Ovary (tissue), 10 donors: ENCODE measurements at places on chromosomes 11 and 22. TPM values are rescaled to one million over a fixed set of nuclear protein-coding genes. Genes with fewer than 3 reads are reported as not detected.

GRCh38 chr11:113270080-113270479 is 44.3 kb upstream of the TTC12 start:
- H3K4me3 ChIP-seq, result no peak overlapping the region
- no peak for DNase-seq
- no peaks in the 10 kb centered on the region for H3K27me3 ChIP-seq
- no peaks in the 10 kb centered on the region for H3K36me3 ChIP-seq
- H3K27ac ChIP-seq, result no peak overlapping the region

Gene TUBA8
- not detected for total RNA-seq

Gene KDM4D
- 1.3 TPM for total RNA-seq

Gene OR4S2
- total RNA-seq, result not detected

DNA sequence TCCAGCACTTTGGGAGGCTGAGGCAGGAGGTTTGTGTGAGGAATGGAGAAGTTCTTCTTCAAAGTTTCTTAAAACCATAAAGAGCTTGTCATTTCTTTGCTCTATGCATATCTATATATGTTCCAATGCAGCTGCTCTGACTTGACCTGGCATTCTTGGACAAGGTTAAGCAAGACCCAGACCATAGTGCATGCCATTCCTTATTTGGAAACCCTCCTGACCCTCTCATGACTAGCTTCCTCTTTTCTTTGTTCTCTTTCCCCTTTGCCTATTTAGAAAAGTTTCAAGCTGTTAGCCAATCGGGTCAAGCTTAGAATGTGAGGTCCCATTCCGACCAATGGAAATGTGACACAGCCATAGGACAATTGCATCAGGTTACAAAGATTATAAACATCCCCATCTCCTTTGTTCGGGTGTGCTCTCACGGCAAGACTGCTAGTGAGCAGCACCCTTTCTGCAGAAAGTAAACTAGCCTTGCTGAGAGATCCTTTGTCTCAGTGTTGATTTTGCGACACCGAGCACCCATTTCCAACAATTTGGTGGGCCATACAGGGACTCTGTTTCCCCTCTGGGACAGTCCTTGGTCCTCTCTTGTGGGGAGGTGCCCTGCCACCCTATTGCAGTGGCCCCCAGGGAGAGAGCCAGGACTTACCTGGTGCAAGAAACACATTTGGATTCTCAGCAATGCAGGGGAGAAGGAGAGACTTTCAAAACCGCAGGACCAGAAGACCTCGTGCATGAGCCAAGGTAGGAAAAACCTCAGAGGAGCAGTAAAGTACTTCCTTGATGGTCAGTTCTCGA is 39.9 kb upstream of the ANO1 start:
- H3K36me3 ChIP-seq, result no peaks in the 10 kb centered on the region
- no peak for DNase-seq

DNA sequence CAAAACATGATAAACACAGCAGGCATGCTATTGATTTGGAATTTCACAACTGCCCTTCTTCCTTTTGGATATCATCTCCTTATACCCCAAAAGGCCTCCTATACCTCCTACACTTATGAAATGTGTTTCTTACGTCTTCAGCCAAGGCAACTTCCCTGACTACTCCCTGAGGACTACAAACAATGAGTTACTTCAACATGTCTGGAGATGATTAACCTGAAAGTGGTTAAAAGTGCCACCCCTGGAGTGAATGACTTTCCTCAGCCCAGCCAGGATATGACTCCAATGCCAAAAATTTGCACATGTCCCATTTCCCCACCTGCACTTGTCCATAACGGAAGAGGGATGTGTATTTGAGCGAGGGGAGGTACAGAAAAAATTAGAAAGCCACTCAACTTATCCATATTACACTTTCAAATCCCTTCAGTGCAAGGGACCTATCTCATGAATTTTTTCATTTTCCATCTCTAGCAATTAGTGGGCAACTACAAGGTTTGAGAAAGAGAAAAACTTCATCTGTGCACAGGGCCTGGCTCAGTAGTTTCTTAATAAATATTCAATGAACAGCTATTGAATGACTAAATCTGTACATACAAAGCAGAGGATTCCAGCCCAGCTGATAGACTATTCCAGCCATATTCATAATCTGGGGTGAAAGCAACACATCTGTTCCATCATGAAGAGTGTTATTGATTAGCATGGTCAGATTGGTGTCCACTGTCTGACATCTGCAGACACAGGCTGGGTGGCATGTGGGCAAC is 36.8 kb downstream of the KIRREL3 start:
- no peaks in the 10 kb centered on the region for H3K27me3 ChIP-seq
- H3K36me3 ChIP-seq, result no peaks in the 10 kb centered on the region
- no peak for DNase-seq
- no peaks in the 10 kb centered on the region for H3K4me1 ChIP-seq
- H3K27ac ChIP-seq, result no peak overlapping the region

- no peak overlapping the region for H3K4me3 ChIP-seq
- no peak for DNase-seq
- H3K27me3 ChIP-seq, result no peaks in the 10 kb centered on the region
Observed at GRCh38 chr22:16955081-16955480, 52.9 kb downstream of the GAB4 start.

DNA sequence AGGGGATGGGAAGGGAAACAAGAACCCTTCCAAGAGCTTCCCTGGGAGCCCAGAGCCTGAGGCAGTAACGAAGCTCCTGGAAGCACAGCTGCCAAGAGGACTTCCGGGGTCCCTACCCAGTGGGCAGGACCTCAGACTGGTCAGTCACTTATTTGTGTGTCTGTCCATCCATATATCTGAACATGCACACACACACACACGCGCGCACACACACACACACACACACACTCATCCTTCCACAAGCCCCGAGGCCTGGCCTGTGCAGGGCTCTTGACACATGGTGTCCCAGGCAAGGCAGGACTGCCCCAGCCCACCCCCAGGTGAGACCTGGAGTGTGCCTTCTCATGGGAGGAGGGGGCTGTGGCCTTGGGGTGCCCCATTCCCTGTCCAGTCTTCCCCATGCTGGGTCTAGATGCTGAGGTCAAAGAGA is 44.9 kb downstream of the IGLL5 start:
- no peaks in the 10 kb centered on the region for H3K27me3 ChIP-seq
- no peak for DNase-seq
- no peak overlapping the region for H3K27ac ChIP-seq

Gene ASRGL1
- 4.0 TPM for total RNA-seq

DNA sequence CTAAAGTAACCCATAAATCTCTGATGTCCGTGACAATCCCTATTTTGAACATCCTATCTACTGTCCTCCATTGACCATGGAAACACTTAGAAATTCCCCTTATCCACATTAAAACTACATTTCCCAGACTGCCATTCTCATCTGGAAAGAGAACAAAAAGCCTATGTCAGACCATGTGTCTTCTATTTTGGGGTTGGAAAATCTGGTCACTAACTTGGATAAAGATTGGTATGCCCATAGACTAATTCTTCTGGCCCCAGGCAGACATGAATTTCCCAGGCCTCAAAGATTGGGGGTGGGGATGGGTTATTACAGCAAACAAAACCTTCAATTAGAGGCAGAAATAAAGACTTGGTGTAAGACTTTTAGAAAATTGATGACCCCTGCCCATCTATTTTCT is 30.9 kb upstream of the CREB3L1 start:
- H3K4me1 ChIP-seq, result peaks cover 1% of the 10 kb centered on the region
- no peak overlapping the region for H3K4me3 ChIP-seq
- no peaks in the 10 kb centered on the region for H3K36me3 ChIP-seq
- no peaks in the 10 kb centered on the region for H3K27me3 ChIP-seq
- no peak overlapping the region for H3K27ac ChIP-seq

DNA sequence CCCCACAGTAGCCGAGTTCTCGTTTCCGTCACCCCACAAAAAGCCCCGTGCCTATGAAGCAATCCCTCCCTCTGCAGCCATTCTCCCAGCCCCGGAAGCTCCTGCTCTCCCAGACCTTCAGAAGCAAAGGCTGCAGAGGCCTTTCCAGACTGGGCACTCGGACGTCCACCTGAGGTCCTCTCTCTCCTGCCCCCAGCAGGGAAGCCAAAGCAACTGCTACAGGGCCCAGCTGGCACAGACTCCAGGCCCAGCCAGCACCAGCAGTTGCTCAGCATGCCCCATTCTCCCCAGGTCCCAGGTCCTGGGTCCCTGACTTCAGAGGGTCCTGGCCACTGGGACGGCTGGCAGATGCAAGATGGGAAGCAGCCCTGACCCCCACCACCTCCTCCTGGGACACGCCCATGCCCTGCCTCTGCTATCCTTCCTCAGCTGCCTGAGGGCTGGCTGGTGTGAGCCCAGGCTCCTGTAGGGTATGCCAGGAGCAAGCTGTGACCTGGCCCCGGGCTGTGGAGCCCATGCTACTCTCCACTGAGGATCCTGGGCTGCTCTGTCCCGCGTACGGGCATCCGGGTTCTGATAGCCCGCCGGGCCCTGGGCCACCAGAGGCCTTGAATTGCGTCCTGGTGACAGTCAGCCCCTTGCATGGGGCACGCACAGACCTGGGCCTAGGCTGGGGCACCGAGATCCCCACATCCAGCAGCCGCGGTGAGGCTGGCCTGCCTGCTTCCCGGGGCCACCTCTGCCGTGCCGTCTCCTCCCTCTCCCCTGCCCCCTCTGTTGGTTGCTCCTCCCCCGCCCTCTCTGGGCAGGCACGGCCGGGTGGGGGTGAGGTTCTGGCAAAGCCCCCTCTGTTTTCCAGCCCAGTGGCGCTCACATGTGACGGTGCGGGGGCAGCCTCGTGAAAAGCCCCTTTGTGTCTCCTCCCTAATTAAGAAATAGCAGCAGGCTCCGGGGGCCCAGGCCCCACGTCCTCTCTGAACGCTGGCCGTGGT is 1310.3 kb downstream of the BRD1 start:
- no peak for DNase-seq
- no peak overlapping the region for H3K27ac ChIP-seq
- H3K36me3 ChIP-seq, result no peaks in the 10 kb centered on the region
- H3K4me1 ChIP-seq, result peaks cover 12% of the 10 kb centered on the region

DNA sequence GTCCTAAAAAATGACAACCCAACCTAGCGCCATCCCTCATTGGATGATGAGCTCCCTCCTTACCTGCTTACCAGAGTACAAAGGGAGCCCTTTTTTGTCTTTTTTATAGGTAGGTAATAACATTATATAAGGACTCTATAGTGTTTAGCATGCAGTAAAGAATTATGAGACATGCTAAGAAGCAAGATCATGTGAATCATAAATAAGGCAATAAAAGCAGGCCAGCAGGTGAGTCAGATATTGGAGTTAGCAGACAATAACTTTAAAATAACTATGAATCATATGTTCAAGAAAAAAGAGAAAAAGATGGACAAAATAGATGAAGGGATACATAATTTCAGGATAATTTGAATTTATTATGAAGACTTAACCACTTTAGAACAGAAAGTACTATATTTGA is 81.5 kb downstream of the GRK3 start:
- no peaks in the 10 kb centered on the region for H3K36me3 ChIP-seq
- H3K4me3 ChIP-seq, result no peak overlapping the region
- H3K4me1 ChIP-seq, result no peaks in the 10 kb centered on the region
- H3K27me3 ChIP-seq, result no peaks in the 10 kb centered on the region

Gene FADS1
- 71.0 TPM for total RNA-seq

- H3K4me1 ChIP-seq, result no peaks in the 10 kb centered on the region
- no peak overlapping the region for H3K4me3 ChIP-seq
- no peaks in the 10 kb centered on the region for H3K27me3 ChIP-seq
- no peaks in the 10 kb centered on the region for H3K36me3 ChIP-seq
Observed at GRCh38 chr22:30732426-30732825, 37.8 kb downstream of the OSBP2 start.

Gene B4GALNT4
- total RNA-seq, result 45.0 TPM

- DNase-seq, result peak; percentile 53
- H3K36me3 ChIP-seq, result peaks cover 3% of the 10 kb centered on the region
- H3K4me3 ChIP-seq, result peak overlapping the region; percentile 82
- no peaks in the 10 kb centered on the region for H3K27me3 ChIP-seq
Observed at GRCh38 chr11:65504674-65505465, 6.0 kb downstream of the MALAT1 start.

DNA sequence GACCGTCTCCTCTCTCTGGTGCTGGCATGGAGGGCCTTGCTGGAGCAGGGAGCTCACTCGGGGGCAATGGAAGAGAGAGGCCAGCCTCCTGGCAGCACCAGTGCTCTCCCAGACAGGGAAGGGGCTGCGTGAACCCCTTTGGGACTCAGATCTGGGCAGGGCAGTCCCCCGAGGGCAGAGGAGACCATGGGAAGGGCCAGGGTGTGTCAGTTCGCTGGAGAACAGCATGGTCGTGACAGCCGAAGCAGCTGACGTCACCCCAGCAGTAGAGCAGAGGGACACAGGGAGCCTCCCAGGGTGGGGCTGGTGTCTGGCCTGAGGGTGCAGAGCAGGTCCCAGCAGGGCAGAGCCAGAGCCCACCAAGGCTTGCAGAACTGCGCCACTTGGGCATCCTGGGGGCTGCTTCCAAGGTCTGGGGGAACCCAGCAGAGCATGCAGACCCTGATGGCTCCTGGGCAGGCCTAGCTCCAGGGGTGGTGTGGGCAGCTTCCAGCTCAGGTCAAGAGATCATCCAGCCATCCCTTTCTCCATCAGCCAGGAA is 71.0 kb upstream of the KCNQ1OT1 start:
- no peak overlapping the region for H3K4me3 ChIP-seq
- no peaks in the 10 kb centered on the region for H3K27me3 ChIP-seq
- peak; percentile 18 for DNase-seq

GRCh38 chr22:28029956-28030355 is 110.9 kb upstream of the PITPNB start:
- no peak overlapping the region for H3K27ac ChIP-seq
- no peak for DNase-seq
- H3K4me1 ChIP-seq, result peaks cover 8% of the 10 kb centered on the region

DNA sequence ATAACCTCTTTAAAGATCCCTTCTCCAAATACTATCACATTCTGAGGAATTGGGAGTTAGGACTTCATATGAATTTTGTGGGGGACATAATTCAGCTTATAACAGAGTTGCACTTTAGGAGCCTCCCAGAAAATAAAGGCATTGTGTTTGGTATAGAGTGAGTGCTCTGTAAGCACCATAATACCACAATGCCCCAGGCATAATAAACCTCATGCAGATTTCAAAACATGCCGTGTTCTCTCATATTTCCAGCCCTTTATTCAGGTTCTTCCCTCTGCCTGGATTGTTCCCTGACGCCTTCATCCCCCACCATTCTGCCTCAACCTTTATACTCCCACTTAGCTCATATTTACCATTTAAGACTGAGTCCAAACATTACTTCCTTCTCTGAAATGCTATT is 398.8 kb upstream of the FAT3 start:
- H3K27me3 ChIP-seq, result no peaks in the 10 kb centered on the region
- H3K27ac ChIP-seq, result no peak overlapping the region
- no peaks in the 10 kb centered on the region for H3K4me1 ChIP-seq
- no peak for DNase-seq
- H3K4me3 ChIP-seq, result no peak overlapping the region

DNA sequence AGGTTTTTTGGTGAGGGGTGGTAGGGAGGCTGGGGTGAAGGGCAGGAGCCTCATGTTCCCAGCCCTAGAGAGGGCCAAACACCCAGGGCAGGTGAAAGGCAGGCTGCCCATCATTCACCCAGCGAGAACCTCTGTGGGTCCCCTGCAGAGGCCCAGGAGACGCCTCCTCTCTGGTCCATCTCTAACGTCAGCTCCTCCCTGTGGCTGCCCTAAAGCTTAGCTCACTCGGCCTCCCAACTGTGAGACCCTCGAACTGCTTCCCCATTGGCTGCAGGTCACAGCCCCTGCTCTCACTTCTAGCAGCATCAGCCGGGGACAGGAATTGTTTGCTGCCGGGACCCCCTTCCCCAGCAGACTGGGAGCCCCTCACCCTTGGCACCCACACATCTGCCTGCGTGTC is 615 bp upstream of the NFAM1 start:
- peaks cover 3% of the 10 kb centered on the region for H3K4me1 ChIP-seq
- no peak overlapping the region for H3K4me3 ChIP-seq
- H3K27me3 ChIP-seq, result no peaks in the 10 kb centered on the region
- no peaks in the 10 kb centered on the region for H3K36me3 ChIP-seq

- no peak overlapping the region for H3K27ac ChIP-seq
- no peaks in the 10 kb centered on the region for H3K36me3 ChIP-seq
- H3K4me3 ChIP-seq, result no peak overlapping the region
- no peaks in the 10 kb centered on the region for H3K4me1 ChIP-seq
Observed at GRCh38 chr11:16776711-16777612, 38.5 kb downstream of the C11orf58 start.
